ENCODE measurements at places on chromosomes 16 and 17.

- no peak for DNase-seq
Observed at GRCh38 chr16:52643006-52643405, 96.1 kb upstream of the TOX3 start.

DNA sequence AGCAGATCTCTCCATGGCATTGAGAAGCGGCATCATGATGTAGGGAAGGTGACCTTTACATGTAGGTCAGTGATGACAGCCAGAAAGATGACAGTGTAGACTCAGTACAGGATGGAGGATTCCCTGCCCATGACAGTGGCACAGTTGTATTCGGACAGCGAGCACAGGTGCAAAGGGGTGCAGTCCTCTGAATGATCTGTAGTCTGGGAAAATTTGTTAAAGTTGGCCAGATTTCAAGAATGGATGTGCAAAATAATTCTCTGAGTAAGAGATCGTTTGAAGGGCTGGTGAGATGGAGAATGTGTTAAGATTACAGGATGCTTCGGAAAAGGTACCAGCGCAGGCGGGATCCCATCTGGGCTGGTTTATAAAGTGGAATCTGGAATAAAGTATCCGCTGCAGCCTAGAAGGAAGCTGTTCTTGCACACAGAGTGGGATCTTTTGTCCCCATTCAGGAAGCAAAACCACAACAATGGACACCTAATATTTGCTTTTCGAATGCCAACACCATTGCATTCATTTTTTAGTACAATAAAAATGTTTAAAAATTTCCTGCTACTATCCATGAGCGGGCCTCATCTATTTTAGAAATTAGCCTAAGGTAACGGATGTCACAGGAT lies 101.2 kb downstream of the RPTOR start:
- DNase-seq, result no peak

- peak; percentile 43 for DNase-seq
Observed at GRCh38 chr16:3961449-3961849, 80.9 kb upstream of the CREBBP start.

- DNase-seq, result no peak
Observed at GRCh38 chr17:42848093-42848492, 2.9 kb upstream of the AOC3 start.

DNA sequence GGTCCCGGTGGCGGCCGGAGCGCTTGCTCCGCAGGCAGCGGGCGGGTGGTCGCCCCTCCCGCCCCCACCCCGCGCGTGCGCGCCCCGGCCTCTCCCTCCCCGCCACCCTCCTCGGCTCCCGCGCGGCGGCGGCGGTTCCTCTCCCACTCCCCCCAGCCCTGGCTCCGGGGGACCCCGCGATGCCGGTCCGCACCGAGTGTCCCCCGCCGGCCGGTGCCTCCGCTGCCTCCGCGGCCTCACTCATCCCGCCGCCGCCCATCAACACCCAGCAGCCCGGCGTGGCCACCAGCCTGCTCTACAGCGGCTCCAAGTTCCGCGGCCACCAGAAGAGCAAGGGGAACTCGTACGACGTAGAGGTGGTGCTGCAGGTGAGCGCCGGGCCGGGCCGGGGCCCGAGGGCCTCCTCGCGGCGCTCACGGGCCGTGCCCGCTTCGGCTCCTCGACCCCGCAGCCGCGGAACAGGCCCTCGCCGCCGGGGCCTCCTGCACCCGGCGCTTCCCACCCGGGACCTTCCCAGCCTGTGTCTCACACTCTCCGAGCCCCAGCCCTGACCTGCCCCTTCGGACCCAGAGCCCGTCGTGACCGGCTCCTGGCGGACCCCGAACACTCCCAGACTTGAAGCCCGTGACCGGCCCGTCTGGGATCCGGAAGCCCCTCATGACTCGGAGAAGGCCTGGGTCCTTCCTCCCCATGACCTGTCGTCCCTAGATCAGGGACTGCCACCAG lies 490 bp downstream of the GID4 start:
- peak; percentile 57 for DNase-seq

DNA sequence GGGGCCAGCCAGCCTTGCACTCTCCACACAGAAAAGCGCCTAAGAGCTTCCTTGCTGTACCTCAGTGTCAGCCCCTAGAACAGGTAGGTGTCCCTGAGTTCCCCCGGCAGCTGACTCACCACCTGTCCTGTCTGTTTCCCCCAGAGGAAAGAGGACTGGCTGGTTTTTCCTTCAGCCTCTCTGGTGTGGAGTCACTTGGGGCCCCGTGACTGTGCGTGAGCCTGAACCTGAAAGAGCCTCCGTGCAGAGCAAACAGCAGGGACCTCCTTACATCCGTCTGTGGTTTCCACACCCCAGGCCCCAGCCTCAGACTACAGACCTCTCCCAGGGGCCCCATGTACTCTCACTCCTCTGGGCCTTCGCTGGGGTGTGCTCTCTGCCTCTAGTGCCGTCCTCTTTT lies 87.8 kb downstream of the GNAO1 start:
- DNase-seq, result no peak

- no peak for DNase-seq
Observed at GRCh38 chr17:57855391-57856035, 5.7 kb upstream of the MRPS23 start.

GRCh38 chr16:31256466-31256865 lies 3.3 kb upstream of the ITGAM start:
- DNase-seq, result no peak

- no peak for DNase-seq
Observed at GRCh38 chr17:61209106-61209439, 190.6 kb upstream of the TBX2 start.

- DNase-seq, result no peak
Observed at GRCh38 chr16:66529475-66529874, 20.4 kb downstream of the TK2 start.

GRCh38 chr16:51540259-51540658 lies 389.2 kb upstream of the SALL1 start:
- no peak for DNase-seq

- DNase-seq, result no peak
Observed at GRCh38 chr16:363110-363765, 7.1 kb downstream of the MRPL28 start.

DNA sequence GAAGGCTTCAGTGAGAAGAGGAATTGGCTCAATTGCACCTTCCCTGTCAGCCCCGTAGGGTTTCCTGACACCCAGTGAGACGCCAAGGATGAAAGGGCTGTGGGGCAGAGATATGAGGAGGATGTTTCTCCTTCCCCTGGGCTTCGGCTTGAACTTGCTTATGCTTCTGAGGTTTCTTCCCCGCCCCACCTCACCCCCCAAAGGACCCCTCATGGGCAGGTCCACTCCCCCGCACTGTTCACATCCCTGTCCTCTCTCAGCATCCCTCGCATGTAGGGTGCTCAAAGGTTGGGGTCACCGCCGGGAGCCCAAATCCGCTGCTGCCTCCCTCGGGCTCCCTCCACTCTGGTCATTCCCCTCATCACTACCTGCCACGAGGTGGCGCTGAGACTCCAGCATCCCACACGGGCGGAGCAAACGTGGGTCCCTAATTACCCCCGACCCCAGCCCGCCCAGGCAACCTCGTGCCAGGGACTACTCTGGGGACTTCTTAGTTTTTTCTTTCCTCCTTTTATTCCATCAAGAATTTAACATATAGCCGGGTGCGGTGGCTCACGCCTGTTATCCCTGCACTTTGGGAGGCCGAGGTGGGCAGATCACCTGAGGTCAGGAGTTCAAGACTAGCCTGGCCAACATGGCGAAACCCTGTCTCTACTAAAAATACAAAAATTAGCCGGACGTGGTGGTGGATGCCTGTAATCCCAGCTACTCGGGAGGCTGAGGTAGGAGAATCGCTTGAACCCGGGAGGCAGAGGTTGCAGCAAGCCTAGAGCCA lies 3.3 kb upstream of the TRARG1 start:
- DNase-seq, result peak; percentile 66

DNA sequence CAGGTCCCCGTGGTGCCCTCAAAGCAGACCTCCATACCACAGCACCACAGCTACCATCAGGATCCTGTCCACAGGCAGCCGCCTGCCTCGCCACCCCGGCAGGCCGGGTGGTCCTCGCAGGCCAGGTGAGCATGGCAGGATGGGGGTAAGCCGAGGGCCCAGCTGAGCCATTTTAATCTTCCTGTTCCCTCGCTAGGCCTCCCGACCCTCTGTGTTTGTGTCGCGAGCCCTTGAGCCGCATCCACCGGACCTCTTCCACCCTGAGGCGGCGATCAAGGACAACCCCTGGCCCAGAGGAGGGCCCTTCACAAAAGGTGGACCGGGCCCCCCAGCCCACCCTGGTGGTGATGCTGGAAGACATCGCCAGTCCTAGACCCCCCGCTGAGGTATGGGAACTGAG lies 2.0 kb downstream of the PRR14 start:
- DNase-seq, result no peak

- no peak for DNase-seq
Observed at GRCh38 chr16:53087101-53087500, 32.3 kb downstream of the CHD9 start.

All from SJCRH30 (cell line).